ENCODE measurements at places on chromosomes 5 and 9. TPM values are rescaled to one million over a fixed set of nuclear protein-coding genes. Genes with fewer than 3 reads are reported as not detected.

The RNF180 gene
- 12.2 TPM for total RNA-seq

The ADAMTS12 gene
- total RNA-seq: 7.6 TPM

The PDE6A gene
- not detected for total RNA-seq

GRCh38 chr9:928363-929042 is 48.0 kb upstream of the DMRT3 start:
- DNase-seq: no peak

DNA sequence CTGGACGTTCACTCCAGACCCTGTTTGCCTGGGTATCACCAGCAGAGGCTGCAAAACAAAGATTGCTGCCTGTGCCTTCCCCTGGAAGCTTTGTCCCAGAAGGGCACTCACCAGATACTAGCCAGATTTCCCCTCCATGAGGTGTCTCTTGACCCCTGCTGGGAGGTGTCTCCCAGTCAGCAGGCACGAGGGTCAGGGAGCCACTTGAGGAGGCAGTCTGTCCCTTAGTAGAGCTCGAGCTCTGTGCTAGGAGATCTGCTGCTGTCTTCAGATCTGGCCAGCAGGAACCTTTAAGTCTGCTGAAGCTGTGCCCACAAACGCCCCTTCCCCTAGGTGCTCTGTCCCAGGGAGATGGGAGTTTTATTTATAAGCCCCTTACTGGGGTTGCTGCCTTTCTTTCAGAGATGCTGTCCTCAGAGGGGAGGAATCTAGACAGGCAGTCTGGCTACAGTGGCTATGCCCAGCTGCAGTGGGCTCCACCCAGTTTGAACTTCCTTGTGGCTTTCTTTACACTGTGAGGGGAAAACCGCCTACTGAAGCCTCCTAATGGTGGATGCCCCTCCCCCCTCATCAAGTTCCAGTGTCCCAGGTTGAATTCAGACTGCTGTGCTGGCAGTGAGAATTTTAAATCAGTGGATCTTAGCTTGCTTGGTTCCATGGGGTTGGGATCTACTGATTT is 253.9 kb downstream of the SPATA31D1 start:
- DNase-seq: no peak
